Mesothelial cell of epicardium (in vitro differentiated cells): ENCODE measurements at places on chromosomes 7 and 10.

DNA sequence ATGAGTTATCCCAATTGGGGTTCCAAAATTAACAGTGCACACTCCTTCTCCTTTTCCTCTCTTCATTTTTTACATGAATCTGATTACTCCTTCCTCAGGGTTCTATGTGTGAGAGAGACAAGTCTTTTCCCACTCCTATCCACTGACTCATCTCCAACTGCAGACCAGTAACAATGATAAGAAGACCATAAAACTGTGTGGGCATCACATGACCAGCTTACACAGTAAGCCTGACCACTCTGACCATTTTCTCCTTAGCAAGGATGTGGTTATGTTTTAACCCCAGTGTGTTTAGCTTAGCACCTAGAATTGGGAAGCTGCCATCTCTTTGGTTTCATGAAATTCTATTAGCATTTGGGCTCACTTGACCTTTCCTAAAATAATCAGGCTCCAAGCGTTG is 145.0 kb upstream of the CALCR start:
- no peak for DNase-seq
- no peak overlapping the region for H3K4me3 ChIP-seq
- H3K36me3 ChIP-seq, result no peaks in the 10 kb centered on the region
- H3K27ac ChIP-seq, result no peak overlapping the region

DNA sequence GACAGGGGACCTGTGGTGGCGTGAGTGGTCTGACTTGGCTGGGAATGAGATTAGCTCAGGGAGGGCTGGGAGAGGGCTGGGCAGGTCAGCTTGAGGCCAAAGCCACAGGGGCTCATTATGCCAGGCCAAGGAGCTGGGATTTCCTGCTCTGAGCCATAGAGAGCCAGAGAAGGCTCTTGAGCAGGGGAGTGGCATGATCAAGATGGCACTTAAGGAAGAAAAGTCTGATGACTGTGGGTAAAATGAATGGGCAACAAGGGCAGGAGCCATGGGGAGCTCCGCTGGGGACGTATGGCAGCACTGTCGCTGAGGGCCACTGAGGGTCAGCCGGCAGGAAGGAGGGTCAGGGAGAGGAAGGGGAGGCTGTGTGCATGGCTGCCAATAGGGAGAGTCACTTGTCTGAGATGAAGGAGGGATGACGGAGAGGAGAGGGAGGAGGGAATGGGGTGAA is 5.8 kb downstream of the ANTXRL start:
- DNase-seq, result no peak
- no peak overlapping the region for H3K27ac ChIP-seq

DNA sequence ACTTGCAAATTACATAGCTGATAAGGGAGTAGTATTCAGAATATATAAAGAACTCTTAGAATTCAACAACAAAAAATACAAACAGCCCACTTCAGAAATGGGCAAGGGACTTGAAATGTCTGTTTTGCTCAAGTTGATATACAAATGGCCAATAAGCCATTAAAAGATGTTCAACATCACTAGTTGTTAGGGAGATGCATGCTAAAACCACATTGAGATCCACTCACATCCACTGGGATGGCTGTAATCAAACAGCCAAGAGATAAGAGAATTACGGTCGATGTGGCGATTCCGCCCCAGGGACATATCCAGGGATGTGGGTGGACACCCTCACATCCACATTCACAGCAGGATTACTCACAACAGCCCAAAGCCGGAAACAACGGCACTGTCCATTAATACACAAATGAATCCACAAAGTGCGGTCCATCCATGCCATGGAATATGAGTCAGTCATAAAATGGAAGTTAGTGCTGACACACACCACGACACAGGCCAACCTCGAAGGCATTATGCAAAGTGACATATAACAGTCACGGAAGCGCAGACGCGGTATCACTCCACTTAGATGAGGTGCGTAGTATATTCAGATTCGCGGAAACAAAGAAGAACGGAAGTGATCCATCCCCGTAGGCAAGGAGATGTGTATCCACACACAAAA is 227.8 kb downstream of the DNAJB6 start:
- H3K36me3 ChIP-seq, result no peaks in the 10 kb centered on the region
- peaks cover 16% of the 10 kb centered on the region for H3K4me1 ChIP-seq
- H3K27ac ChIP-seq, result no peak overlapping the region
- no peak for DNase-seq

DNA sequence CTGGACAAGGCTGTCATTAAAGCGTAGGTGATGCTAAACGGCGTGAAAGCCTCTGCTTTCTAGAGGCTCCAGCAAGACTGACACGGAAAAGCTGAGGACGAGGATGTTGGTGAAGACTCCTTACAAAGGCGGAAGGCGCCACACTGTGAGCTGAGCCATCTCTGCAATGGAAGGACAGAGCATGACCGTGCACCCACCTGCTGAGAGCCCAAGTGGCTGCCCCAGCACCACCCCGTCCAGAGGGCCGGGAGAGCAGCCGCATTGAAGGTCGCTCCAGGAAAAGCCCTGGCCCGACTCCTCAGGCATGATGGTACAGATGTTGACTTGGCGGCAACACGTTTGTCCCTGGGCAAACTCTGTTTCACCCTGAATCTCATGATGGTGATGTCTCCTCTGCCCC is 492.7 kb downstream of the DNAJB6 start:
- no peaks in the 10 kb centered on the region for H3K36me3 ChIP-seq
- DNase-seq, result no peak
- no peaks in the 10 kb centered on the region for H3K27me3 ChIP-seq
- no peak overlapping the region for H3K27ac ChIP-seq

DNA sequence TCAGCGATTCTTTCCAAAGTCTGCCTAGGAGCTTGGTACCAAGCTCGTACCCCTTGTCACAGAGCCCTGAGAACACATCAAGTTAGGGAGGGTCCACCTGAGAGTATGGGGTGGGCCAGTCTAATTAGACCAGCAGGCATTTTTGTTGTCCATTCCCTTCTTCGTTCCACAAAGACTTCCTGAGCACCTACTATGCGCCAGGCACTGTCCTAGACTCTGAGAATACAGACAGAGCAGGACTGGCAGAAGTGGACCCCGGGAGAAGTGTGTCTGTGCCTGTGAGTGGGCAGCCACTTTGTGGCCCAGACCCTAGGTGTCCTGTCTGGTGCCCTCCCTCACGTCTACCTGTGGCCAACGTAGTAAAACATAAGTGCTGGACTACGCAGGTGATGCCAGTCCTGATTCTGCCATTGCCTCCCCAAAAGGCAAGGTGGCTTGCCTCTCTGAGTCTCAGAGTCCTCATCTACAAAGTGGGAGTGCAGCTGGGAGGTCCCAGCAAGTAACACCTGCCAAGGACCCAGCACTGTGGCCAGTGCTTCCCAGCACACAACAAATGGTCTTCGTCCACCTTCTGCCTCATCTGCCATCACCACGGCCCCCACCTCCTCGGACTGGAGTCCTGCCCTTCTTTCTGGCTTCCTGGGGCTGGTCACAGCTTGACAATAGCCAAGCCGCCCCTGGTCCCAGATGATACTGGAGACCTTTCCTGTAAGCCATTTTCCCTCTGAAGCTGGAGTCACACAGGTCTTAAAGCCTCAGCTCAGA is 54.3 kb upstream of the DUSP5 start:
- H3K4me1 ChIP-seq, result peaks cover 13% of the 10 kb centered on the region
- H3K36me3 ChIP-seq, result no peaks in the 10 kb centered on the region
- peaks cover 2% of the 10 kb centered on the region for H3K27me3 ChIP-seq
- DNase-seq, result no peak
- no peak overlapping the region for H3K27ac ChIP-seq
